ENCODE measurements at places on chromosomes 7 and 10.

DNA sequence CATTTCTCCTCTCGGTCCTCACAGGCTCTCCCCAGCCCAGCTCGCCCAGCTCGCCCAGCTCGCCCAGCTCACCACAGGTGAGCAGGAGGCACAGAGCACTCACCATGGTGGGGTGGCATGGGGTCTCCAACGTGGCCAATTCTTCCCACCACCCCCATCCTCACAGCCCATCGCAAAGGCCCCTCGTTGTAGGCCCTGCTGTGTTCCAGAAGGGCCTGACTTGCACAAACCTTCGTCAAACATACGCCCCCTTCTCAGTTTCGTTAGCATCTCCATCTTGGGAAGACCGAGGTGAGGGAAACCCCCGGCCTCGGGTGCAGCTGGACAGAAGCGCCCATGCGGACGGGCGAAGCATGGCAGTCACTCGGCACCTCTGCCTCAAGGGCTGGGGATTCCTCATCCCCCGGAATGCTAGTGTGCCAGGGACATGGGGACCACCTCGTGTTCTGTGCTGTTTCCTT is 304.6 kb downstream of the TNS3 start:
- DNase-seq = no peak

- DNase-seq = peak; percentile 29
These were observed 819 bp downstream of the TMED4 start for GRCh38 chr7:44580945-44581878.

DNA sequence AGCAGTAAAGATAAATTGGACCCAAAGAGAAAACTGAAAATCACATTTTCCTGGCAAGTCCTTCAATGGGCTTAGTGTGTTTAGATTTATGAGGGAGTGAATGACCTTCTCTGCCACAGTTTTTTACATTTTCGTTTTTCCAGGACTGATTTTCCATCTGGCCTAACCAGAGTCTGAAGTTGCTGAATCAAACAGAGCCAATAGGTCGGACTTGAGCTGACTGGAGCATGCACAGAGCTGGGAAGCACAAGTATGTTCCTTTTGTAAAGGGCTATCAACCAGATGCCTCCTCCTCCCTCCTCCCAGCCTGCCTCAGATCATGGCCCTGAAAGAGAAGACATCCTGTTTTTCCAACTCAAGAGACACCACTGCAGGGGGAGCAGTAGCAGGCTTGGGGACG is 126.0 kb upstream of the ANKRD1 start:
- no peak for DNase-seq

GRCh38 chr7:27930910-27931476 is 191.0 kb downstream of the TAX1BP1 start:
- no peak for DNase-seq

DNA sequence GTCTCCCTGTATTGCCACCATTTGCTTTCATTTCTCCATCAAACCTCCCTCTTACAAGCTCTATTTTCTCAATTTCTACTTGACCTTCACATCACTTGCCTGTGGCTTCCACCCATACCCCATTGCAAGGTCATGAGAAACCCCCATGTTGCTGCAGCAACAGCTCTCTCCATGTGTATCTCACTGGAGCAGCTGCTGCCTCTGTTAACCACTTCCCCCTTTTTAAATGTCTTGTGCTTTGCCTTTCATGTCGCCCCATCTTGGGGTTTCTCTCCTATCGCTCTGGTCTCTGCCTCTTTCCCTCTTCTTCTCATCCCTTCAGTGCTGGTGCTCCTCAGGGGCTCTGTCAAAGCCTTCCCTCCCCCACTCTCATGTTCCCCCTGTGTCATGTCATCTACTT is 148.8 kb downstream of the CHN2 start:
- DNase-seq = no peak

DNA sequence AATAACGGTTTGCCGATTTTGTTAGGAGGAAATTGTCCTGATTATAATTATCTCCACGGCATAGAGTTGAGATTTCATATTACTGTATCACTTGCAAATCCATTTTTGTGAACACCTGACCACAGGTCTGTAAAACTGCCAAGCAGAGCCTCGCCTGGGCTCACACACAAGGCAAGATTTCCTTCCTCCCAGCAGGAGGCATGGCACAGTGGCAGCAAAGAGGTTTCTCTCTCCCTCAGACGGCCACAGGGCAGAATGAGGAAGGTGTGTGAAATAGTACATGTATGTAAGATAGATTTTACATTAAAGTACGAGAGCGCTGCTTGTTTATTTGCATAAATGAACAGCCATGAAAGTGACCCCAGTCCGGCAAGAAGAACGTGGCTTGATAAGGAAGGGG is 130.1 kb downstream of the CELF2 start:
- no peak for DNase-seq

- peak; percentile 38 for DNase-seq
These were observed 189.3 kb downstream of the POLR1F start for GRCh38 chr7:19519443-19520021.

DNA sequence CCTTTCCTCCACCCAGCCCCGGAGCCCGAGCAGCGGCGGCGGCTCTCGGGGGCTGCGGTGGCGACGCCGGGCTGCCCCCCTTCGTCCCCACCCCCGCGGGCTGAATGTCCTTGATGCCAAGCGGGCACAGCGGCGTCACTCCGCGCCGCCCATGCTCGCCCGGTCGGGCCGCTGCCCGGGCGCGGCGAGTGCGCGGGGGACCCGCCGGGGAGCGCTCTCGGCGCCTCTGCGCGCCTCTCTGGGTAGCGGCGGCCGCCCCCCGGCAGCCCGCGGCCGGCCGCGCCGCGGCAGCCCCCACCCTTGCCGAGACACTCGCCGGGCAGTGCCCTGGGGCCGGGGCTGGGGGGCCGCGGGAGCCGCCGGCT is 433 bp upstream of the PLXNA4 start:
- DNase-seq = no peak

GRCh38 chr7:157470017-157470322 is 133.2 kb downstream of the DNAJB6 start:
- DNase-seq = no peak

DNA sequence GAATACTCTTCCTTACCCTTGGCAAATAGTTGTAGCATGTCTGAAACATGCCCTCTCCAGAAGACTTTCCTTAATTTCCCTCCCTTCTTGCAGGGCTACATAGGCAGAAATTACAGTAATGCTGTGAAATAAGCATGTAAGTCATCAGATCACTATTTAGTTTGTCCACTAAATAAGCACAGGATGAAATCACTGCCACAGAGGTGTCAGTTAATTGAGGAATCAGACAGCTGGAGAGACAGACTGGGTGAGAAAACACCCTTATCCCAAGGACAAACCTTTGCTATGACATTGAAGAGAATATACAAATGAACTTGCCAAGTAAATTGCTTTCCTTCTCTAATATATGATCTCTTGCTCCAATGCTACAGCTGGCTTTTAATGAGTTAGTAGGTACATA is 129.3 kb downstream of the CHRM2 start:
- no peak for DNase-seq

GRCh38 chr10:77077316-77077945 is 560.2 kb downstream of the KCNMA1 start:
- DNase-seq = no peak
